ENCODE measurements at places on chromosomes 16 and 17.

- no peak for DNase-seq
Measured at GRCh38 chr17:72726936-72727335, 365.6 kb downstream of the SLC39A11 start.

- peak; percentile 15 for DNase-seq
Measured at GRCh38 chr16:660459-661183, 7.3 kb upstream of the RHOT2 start.

DNA sequence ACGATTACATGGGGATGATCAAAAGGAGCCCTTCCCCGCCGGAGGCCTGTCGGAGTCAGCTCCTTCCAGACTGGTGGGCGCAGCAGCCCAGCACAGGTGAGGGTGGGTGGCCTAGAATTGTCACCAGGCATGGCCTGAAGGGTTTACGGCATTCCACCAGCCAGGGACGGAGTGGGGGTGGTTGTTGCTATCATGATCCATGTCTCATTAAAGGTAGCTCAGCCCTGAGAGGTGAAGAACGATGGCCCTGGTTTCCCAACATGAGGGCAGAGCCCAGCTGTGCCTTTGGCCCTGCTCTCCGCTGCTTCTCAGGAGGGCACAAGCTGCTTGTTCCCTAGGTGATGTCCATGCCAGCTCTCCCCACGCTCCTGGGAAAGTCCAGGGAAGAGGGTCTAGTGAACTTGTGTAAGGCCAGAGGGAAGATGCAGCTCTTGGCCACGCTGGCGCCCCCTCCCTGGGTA is 14.2 kb downstream of the IRF8 start:
- DNase-seq, result no peak

GRCh38 chr17:82321947-82322466 is 4.6 kb upstream of the CD7 start:
- no peak for DNase-seq

GRCh38 chr16:20910781-20911321 is 10.3 kb downstream of the LYRM1 start:
- peak; percentile 42 for DNase-seq

DNA sequence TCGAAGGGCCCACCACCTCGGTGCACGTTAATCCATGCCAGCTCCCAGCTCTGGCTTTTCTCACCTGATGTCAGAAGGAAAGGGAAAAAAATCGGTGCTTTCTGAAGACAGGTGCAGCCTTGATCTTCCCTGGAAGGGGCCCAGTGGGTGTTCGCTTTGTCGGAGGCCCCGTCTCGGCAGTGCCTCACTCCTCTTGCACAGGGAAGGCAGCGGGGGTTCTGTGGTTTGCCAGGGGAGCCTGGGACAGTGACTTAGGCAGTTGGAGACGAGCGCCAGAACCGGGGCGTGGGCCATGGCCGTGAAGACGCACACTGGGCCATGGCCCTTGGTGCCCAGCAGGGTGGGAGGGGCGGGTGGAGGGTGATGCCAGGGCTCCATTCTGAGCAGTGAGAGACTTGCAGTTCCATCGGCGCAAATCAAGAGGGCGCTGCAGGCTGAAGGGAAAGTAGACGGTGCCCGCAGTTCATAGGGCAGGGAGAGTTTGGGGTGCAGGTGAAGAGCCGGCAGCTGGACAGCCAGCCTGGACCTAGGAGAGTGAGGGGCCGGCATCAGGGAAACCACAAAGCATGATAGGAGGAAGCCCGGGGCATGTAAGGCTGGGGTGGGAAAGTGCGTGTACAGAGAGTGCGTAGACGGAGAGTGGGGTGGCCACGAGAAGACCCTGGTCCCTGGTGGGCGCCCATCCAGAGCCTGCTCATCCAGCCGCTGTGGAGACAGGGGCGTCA is 101.3 kb upstream of the CHMP6 start:
- DNase-seq, result no peak

DNA sequence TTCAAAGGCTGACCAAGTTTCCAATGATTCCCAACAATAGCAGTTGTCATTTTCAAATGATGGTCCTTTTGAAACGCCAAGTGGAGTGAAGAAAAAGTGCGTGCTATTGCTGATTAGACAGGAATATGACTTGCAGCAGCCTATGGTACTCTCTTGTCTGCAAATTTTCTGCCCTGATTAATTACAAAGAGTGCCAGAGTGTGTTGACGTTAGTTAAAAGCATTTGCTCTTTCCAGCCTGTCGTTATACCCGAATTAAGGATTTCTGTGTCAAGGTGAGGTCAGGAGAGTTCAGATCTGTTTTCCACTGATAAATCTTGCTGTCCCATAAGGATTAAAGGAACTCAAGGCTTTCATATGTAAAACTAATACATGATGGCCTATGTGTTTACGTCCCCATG is 75.0 kb upstream of the ADAMTS18 start:
- DNase-seq, result no peak

- DNase-seq, result no peak
Measured at GRCh38 chr17:28334171-28334570, 1.1 kb downstream of the IFT20 start.

GRCh38 chr17:79883202-79883601 is 44.0 kb upstream of the CBX4 start:
- DNase-seq, result no peak

DNA sequence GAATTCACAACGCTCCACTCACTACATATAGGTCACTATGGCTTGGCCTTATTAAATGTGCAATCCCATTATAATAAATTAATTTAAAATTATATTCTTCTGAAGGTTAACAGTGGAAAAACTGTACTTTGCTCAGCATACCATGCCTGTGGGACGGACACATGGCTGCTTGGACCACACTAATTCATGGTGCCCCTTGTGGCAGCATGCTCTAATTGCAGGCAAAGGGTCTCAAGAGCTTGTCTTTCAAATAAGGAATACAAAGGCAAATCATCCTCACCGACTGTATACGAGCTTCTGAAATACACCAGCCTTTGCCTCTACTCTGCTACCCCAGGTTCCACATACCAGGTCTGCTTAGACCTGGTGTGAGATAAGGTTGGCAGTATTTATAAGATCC is 11.7 kb downstream of the SMPD3 start:
- DNase-seq, result no peak

DNA sequence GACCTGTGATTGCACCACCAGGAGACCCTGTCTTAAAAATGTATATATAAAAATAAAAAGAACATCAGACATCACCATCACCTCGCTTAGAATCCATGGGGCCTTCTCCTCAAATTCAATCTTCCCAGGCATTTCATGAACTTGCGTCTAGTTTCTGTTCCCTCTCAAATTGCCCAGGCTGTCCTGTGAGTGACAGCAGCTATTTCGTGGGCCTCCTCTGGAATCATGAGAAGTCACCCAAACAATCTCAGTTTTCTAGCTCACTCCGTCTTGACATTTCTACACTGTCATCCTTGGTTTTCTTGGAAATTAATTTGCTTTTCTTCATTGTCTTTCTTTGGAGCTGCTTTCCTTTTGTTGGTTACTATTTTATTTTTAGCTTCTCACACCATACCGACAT is 7.3 kb downstream of the SLC52A1 start:
- no peak for DNase-seq

GRCh38 chr17:917941-918740 is 61.4 kb downstream of the NXN start:
- no peak for DNase-seq

DNA sequence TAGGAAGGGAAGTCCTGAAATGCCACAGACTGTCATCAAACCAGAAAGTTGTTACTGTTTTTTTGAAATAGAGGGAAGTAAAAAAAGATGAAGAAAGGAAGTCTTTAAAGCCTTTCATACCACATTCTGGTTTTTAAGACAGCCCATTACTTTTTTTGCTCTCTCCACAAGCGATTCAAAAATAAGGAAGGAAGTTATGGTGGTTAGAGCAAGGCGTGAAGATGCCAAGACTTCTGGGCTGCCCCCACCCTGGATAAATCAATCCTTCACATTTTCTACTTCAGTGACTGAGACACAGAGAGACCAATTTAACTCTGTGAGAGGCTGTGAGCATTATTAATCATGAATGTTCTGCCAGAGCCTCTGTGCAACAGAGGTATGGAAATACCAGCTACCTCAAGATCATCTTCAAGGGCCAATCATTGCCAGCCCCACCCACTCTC is 82.3 kb upstream of the BCAR1 start:
- DNase-seq, result peak; percentile 49

- no peak for DNase-seq
Measured at GRCh38 chr16:89072548-89073130, 21.0 kb upstream of the ACSF3 start.

GRCh38 chr17:28379814-28380801 is 8.6 kb downstream of the SARM1 start:
- no peak for DNase-seq

DNA sequence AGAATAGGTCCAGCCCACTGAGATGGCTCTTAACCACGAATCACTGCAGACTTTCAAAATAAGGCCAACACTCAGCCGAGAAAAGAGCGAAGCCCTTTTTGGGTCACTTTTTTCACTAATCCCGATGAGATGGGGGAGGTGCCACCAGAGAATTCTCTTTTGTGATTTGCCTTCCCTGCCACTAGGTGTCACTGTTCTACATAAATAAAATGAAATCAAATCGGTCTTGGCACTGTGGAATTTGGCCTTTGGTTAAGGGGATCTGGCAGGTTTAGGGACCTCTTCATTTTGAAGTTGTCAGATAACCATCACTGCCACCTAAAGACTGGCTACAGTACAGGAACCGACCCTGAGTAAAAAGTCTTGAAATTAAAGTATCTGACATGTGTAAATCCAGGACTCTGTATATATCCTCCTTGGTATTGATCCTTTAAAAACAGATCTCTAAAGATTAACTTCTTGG is 147.0 kb downstream of the HS3ST4 start:
- DNase-seq, result no peak

- no peak for DNase-seq
Measured at GRCh38 chr17:9072696-9073339, 51.5 kb downstream of the NTN1 start.

- no peak for DNase-seq
Measured at GRCh38 chr16:57509231-57509923, 23.1 kb upstream of the DOK4 start.

DNA sequence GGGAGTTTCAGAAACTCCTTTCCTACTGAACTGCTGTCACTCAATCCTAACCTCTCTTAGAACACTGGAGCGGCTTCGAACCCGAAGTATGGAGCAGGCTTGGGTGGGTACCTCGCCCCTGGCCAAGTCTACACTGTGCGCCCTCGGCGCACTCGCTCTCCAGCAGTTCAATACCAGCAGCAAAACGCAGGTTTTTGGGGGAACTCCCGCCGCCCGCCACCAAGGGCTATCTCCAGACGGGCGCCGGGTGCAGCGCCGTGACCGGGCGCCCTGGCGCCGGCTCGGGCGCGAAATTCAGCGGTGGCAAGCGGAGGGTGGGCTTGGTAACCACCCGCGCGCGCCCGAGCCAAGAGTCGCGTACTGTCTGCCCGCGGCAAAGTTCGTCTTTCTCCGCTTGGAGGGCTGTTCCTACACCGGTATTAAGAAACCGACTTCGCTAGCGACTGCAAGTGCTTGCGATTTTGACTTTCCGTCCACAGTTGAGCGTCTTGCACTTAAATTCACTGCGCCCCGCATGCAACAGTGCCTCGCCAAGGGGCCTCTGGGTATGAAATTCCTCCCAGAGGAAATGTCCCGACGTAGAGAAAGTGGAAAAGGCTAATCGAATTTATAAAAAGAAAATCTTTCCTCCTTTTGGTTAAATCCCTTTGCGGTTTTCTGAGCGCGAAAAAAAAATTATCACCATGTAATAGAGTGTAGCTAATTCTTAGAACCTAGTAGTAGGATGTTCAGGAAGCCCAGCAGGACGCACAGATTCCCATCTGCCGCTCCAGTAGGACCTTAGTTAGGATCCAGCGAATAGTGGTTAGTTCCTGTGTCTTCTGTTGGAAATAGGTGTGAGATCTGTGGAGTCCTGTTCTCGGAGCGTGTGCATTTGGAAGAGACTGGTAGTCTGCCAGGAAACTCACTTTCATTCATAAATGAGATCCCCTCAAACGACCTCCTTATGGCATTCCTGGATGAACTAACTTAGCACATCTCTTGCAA is 5.0 kb upstream of the SALL1 start:
- no peak for DNase-seq

GRCh38 chr17:6910987-6911603 is 79.6 kb upstream of the TEKT1 start:
- no peak for DNase-seq

DNA sequence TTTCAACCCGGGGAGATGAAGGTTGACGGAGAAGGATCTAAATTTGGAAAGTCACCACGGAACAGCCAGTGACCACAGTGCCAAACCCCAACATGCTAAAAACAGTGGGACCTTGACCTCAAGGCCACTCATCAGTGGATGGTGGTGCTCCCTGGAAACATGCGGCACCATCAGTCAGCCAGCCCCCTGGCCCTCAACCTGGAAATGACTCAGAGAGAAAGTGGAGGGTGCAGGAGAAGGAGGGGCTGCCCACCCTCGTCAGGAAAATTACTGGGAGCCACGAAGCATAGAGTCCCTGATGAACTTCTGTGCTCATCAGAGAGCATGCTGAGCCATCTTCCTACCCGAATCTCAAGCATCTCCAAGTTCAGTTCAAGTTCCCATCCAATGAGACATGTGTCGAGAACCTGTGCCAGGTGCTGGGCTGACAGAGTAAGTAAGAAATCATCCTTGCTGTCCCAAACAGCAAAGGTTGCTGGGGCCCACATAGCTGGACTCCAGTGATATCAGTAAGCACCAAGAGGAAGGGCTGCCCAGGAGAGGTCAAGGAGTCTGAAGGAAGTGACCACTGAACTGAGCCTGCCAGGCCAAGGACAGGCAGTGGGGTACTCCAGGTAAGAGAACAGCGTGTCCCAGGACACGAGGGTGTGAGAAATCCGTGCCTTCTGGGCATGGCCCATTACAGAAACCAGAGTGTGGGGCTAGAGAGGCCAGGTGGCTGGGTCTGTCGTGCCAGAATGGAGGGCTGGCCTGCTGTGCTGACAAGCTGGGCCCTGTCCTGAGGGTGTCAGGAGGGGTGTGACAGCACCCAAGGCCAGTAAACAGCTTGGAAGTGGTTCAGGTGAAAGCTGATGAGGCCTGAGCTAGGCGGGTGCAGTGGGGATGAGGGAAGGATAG is 5.2 kb downstream of the PECAM1 start:
- no peak for DNase-seq

DNA sequence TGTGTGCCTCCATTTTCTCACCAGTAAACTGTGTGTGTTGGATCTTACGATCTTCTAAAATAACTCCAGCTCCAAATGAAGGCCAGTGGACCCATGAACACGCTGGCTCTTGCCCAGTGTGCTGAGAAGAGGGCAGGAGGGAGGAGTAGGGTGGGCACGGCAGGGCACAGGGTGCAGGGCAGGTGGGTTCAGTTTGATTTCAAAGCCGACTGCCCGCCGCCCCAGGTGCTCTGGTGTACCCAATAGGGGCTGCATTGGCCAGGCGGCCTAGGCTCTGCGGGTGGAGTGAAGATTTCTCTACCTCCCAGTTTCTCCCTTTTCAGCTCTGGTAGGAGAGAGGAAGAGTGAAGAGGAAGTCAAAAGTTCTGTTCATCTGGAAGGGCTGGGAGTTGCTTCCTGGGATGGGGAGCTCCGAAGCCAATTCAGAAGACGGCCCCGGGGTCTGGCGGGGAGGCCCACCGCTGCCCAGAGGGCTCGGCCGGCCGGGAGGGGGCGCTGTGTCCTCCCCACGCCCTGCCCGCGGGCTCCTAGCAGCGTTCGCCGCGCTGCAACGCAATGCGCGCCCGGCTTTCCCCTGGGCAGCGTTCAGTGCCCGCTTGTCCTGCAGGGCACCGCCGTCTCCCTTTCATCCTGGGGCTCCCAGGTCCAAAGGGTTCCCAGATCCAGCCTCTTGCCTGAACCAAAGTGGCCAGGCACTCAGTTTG is 1.1 kb upstream of the CRHR1 start:
- DNase-seq, result no peak

GRCh38 chr17:13321951-13322701 is 279.6 kb downstream of the HS3ST3A1 start:
- DNase-seq, result no peak
